CD8-positive, alpha-beta memory T cell (primary cell): ENCODE measurements at places on chromosomes 6 and 20.

GRCh38 chr20:1422753-1423152 lies 29.9 kb upstream of the FKBP1A start:
- no peaks in the 10 kb centered on the region for H3K27me3 ChIP-seq
- no peak overlapping the region for H3K27ac ChIP-seq
- no peak overlapping the region for H3K4me3 ChIP-seq

DNA sequence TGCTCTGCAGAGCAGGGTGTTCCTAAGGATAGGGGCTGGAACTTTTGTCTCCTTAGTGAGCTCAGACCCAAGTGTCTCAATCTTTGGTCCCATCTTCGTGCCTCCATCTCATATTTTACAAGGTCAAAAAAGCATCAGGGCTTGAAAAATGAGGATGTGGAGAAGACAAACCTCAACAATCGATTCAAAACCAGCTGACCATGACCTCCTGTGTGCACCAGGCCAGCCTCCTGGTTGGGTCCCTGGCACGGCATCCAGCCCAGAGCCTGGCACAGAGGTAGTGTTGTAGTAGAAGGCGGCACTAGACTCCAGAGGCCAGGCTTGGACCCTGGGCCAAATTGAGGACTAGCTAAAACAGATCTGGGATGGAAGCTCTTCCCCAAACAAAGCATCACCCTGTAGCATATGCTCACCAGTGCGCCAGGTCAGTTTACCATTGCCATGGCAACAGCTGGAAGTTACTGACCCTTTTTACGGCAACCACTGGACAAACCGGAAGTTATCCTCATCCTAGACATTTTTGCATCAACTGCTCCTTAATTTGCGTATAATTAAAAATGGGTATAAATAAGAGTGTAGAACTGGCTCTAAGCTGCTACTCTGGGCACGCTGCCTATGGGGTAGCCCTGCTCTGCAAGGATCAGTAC lies 69.3 kb upstream of the BLCAP start:
- H3K4me3 ChIP-seq, result no peak overlapping the region
- no peak for DNase-seq
- H3K27me3 ChIP-seq, result no peaks in the 10 kb centered on the region
- no peaks in the 10 kb centered on the region for H3K4me1 ChIP-seq

DNA sequence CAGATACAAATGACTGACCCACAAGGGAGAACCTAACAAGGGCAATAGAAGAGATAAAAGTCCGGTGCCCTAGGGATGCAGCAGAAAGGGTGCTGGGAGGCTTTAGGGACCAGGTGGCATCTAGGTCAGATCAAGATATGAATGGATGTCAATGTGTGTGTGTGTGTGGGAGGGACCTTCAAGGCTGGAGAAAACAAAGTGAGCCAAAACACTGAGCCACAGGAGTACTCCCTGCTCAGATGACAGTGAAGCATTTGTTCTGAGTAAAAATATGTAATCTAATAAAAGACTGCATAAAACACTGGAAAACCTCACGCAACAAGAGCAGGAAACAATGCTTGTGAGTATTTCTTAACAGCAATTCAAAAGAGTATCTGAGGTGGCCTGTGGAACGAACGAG lies 28.2 kb downstream of the ZNF337 start:
- H3K27ac ChIP-seq, result no peak overlapping the region
- no peak for DNase-seq
- no peaks in the 10 kb centered on the region for H3K36me3 ChIP-seq
- no peaks in the 10 kb centered on the region for H3K27me3 ChIP-seq

DNA sequence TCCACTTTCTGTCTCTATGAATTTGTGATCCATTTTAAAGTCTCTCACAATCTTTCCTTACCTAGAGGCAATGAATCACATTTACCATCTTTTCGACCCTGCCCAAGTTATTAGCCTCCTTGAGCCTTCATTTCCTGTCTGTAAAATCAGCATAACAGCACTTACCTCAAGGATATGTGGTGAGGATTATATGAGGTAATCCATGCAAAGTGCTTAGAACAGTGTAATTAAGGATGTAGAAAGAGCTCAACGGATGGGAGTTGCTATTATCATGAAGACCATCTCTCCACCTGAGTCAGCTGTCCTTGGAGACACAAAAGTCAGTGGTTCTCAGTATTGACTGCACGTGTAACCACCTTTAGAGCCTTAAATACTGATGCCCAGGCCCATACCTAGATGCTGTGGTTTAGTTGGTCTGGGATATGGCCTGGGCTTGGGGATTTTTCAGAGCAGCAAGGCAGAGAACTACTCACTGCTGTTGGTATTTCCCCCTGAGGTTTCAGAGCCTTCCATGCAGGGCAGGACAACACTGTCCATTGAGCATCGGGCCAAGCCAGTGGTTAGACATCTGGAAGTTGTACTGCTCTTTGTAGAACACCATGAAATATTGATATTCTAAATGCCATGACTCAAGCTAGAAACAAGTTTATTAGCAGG lies 55.8 kb downstream of the LYRM2 start:
- no peaks in the 10 kb centered on the region for H3K36me3 ChIP-seq
- H3K4me3 ChIP-seq, result no peak overlapping the region
- DNase-seq, result no peak

GRCh38 chr6:118198746-118199145 lies 291.7 kb downstream of the SLC35F1 start:
- no peaks in the 10 kb centered on the region for H3K4me1 ChIP-seq
- no peaks in the 10 kb centered on the region for H3K36me3 ChIP-seq
- H3K4me3 ChIP-seq, result no peak overlapping the region

DNA sequence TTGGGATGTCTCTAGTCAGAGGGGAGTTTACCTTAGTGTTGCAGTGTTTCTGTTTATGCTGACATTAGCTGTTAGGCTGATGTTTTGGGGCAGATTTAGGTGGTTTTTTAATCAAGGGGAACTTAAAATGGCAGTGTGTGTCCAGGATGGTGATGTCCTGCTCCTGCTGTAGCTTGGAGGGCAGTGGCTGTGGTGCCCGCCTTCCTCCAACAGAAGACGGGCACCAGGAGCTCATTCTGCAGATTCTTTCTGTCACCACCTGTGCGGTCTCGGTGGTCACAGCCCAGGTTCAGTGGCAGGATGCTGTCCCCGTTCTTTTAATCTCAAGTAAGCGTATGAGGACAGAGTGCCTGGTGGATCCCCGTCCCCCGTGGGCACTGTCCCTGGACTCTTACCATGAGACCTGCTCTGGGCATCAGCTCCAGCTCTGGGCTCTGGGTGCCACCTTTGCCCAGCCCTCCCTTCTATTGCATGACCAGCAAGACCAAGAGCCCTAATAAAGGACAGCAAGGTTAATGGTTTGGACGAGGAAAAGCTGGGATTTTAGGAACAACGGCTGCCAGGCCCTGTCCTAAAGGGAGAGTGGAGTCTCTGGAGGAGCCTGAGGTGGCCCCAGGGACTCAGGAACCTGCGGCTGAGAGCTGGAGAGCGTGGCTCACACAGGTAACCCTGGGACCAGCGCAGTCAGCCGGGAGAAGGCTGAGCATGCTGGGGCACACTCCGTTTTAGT lies 217.3 kb downstream of the ERMARD start:
- H3K27ac ChIP-seq, result no peak overlapping the region
- no peaks in the 10 kb centered on the region for H3K36me3 ChIP-seq
- no peaks in the 10 kb centered on the region for H3K4me1 ChIP-seq
- H3K4me3 ChIP-seq, result no peak overlapping the region

- H3K4me3 ChIP-seq, result no peak overlapping the region
- no peaks in the 10 kb centered on the region for H3K36me3 ChIP-seq
- H3K4me1 ChIP-seq, result peaks cover 12% of the 10 kb centered on the region
- H3K27ac ChIP-seq, result no peak overlapping the region
- no peak for DNase-seq
Observed at GRCh38 chr6:37785002-37785662, 34.4 kb upstream of the ZFAND3 start.

DNA sequence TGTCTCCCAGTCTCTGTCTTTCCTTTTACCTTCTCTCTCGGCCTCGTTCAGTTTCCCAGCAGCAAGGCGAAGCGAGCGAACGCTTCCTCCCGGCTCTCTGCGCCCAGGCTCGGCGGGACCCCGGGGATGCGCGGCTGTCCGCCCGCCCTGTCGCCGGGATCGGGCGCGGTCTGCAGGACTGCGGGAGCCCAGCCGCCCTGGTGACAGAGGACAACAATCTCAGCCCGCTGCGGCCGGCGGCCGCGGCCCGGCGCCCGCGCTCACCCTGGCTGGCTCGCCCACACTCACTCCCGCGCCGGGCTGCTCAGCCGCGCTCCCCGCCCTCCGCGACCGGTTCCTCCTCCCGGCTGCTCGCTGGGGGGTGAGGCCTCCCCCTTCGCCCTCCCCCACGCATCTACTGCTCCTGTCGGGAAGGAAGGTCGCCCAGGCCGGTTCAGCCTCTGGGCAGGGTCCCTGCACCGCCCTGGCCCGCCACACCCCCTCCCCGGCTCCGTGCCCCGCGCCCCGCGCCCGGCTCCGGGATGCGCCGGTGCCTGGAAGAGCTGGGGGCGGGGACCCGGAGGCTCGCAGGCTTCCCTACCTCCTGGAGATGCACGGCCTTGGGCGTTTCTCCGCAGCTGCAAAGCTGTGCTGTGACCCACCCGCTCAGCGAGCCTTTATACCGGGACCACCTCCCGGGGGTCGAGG lies 410 bp downstream of the SYNE1 start:
- H3K27me3 ChIP-seq, result no peaks in the 10 kb centered on the region
- no peaks in the 10 kb centered on the region for H3K36me3 ChIP-seq
- H3K27ac ChIP-seq, result peak overlapping the region; percentile 81
- peak; percentile 12 for DNase-seq

DNA sequence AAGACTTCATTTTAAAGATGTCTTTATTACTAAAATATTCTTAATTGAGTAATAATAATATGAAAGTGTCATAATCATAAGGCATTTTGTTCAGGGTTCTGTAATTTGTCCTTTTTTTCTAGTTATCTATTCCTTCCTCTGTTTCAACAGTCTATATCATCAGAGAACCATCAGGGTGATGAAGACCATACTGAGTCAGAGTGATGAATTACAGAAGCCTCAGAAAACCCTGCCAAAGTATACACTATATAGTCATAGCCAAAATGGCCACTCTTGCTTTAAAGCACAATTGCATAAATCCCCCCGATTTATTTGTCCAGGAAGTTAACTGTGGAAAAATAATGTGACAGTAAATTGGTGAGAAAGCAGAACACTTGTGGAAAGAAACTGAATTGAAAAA lies 735.0 kb downstream of the EPHA7 start:
- no peak overlapping the region for H3K27ac ChIP-seq
- no peak overlapping the region for H3K4me3 ChIP-seq
- no peaks in the 10 kb centered on the region for H3K4me1 ChIP-seq
- no peaks in the 10 kb centered on the region for H3K36me3 ChIP-seq

DNA sequence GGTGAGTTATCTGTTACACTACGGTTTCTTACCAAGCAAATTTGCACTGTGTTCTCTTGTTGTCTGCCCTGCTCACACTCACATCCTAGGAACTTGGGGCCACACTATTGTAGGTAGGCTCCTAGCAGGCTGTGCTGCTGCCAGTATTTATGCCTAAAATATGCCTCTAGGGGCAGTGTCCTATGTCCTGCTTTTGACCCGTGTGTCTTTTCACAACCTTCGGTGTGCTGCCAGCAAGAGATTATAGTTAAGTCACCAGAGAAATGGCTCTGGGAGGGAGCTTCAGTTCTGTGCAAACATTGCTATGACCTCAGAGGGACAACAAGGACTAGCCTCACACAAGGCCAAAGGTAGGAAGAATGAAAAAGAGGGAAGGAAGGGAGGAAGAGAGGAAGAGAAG lies 8.9 kb upstream of the TAAR5 start:
- no peaks in the 10 kb centered on the region for H3K36me3 ChIP-seq
- DNase-seq, result no peak
- no peaks in the 10 kb centered on the region for H3K27me3 ChIP-seq
- no peak overlapping the region for H3K27ac ChIP-seq
- no peaks in the 10 kb centered on the region for H3K4me1 ChIP-seq

DNA sequence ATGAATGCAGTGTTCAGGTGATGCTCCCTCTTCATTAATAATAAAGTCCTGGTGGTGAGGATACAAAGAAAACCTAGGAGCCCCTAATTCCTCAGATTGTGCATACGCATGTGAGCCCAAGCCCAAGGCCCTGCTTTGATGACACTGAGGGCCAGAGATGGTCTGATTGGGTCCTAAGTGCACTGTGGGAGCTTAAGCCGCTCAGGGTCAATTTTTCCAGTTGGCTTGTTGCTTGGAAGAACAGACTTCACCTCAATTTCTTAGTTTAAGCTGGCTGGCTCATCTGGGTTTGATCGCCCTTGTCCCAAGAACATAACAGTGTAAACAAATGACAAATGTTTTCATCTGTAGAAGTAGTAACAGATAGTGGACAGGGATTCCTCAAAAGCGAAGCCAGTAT lies 41.4 kb downstream of the INSM1 start:
- DNase-seq, result no peak
- no peak overlapping the region for H3K27ac ChIP-seq
- H3K36me3 ChIP-seq, result no peaks in the 10 kb centered on the region
- H3K4me3 ChIP-seq, result no peak overlapping the region

- H3K27me3 ChIP-seq, result peaks cover 5% of the 10 kb centered on the region
- DNase-seq, result no peak
- no peaks in the 10 kb centered on the region for H3K4me1 ChIP-seq
- H3K4me3 ChIP-seq, result no peak overlapping the region
- H3K27ac ChIP-seq, result no peak overlapping the region
- H3K36me3 ChIP-seq, result no peaks in the 10 kb centered on the region
Observed at GRCh38 chr6:167274270-167274669, 16.8 kb upstream of the UNC93A start.

- H3K4me3 ChIP-seq, result no peak overlapping the region
- DNase-seq, result no peak
- H3K27ac ChIP-seq, result no peak overlapping the region
- no peaks in the 10 kb centered on the region for H3K27me3 ChIP-seq
- H3K36me3 ChIP-seq, result no peaks in the 10 kb centered on the region
- H3K4me1 ChIP-seq, result no peaks in the 10 kb centered on the region
Observed at GRCh38 chr20:8853805-8854338, 215.0 kb upstream of the PLCB4 start.

DNA sequence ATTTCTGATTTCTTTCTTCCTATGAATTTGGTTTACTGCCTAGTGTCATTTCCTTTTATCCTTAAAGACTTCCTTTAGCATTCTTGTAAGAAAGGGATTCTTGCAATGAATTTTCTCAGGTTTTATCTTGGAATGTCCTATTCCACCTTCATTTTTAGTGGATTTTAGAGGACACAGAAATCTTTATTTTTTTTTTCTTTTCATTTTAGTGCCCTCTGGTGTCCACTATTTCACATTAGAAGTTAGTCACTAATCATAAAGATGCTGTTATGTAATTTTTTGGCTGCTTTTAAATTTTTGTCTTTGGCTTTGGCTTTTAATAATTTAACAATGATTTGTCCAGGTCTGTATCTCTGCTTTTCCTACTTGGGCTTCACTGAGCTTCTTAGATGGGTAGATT lies 28.1 kb downstream of the LMBRD1 start:
- H3K36me3 ChIP-seq, result peaks cover 4% of the 10 kb centered on the region
- no peak overlapping the region for H3K4me3 ChIP-seq
- no peak overlapping the region for H3K27ac ChIP-seq
- no peak for DNase-seq

DNA sequence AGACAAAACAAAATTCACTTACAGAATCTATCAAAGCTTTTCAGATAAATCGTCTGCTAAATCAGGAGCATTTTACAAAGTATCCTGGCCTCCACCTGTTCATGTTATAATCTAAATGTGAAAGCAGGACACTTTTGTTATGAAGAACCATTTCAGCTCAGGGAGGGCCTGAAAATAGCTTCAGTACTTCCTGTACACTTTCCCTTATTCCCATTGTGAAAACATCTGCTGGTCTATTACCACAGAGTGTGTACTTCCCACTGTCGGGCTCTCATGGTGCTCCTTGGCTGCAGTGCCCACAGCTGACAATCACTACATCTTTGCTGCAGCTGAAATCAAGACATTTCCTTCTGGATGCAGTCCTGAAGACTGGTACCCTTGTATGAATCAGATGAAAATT lies 128.1 kb downstream of the OPRM1 start:
- DNase-seq, result no peak
- H3K27me3 ChIP-seq, result no peaks in the 10 kb centered on the region
- H3K36me3 ChIP-seq, result peaks cover 14% of the 10 kb centered on the region
- no peak overlapping the region for H3K4me3 ChIP-seq
- no peak overlapping the region for H3K27ac ChIP-seq
